ENCODE measurements at places on chromosomes 12 and 14.
A peak's percentile ranks its signal among the peaks of the same experiment; 100 is the strongest.

DNA sequence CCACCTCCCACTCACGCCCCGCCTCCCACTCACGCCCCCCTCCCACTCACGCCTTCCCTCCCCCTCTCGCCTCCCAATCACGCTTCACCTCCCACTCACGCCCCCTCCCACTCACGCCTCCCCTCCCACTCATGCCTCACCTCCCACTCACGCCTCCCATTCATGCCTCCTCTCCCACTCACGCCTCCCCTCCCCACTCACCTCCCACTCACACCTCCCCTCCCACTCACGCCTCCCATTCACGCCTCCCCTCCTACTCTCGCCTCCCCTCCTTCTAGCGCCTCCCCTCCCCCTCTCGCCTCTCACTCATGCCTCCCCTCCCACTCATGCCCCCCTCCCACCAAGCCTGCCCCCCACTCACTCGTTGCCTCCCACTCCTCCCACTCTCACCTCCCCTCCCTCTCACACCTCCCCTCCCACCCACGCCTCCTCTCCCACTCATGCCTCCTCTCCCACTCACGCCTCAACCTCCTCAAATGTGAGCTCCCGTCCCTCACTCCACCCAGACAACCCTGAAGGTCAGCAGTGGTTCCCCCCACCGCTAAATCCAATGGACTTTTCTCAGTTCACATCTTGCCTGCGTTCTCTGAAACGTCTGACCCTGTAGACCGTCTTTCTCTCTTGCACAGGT lies 39.8 kb downstream of the TMEM63C start:
- no peak for DNase-seq

DNA sequence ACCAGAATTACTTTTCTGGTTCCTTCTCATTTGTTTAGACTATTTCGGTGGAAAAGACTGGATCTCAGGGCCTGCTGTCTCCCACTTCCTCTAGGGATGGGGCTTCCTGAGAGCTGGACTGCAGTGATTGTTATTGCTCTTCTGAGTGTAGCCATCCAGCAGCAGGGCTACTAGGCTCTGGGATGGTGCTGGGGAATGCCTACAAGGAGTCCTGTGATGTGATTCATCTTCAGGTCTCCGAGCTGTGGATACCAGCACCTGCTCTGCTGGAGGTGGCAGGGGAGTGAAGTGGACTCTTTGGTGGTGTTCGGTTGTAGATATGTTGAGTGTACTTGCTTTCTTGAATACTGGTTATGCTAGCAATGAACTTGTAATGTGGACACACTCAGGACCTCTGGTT lies 42.7 kb downstream of the AEBP2 start:
- no peak for DNase-seq

- DNase-seq = no peak
Observed at GRCh38 chr14:56708704-56709103, 101.6 kb downstream of the OTX2 start.

DNA sequence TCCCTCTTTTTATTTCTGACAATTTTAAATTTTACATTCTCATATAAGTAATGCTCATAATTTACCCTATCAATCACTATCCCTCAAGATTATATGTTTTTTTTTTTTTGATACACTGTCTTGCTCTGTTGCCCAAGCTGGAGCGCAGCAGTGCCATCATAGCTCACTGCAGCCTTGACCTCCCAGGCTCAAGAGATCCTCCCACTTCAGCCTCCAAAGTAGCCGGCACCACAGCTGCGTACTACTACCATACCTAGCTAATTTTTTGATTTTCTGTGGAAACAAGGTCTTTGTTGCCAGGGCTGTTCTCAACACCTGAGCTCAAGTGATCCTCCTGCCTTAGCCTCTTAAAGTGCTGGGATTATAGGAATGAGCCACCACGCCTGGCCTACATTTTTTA lies 4.4 kb downstream of the DUSP16 start:
- DNase-seq = no peak

- DNase-seq = peak; percentile 98
Observed at GRCh38 chr12:124754949-124755800, 108.5 kb downstream of the SCARB1 start.

- no peak for DNase-seq
Observed at GRCh38 chr12:94851396-94852028, 152.0 kb downstream of the NDUFA12 start.

- DNase-seq = no peak
Observed at GRCh38 chr14:50839048-50839447, 8.1 kb upstream of the NIN start.

GRCh38 chr12:109193896-109194295 lies 77.5 kb downstream of the ACACB start:
- DNase-seq = no peak

GRCh38 chr12:41304526-41304925 lies 116.4 kb downstream of the PDZRN4 start:
- no peak for DNase-seq

GRCh38 chr14:23364164-23365035 lies 572 bp downstream of the EFS start:
- no peak for DNase-seq

GRCh38 chr14:102975662-102976061 lies 53.2 kb downstream of the AMN start:
- no peak for DNase-seq

DNA sequence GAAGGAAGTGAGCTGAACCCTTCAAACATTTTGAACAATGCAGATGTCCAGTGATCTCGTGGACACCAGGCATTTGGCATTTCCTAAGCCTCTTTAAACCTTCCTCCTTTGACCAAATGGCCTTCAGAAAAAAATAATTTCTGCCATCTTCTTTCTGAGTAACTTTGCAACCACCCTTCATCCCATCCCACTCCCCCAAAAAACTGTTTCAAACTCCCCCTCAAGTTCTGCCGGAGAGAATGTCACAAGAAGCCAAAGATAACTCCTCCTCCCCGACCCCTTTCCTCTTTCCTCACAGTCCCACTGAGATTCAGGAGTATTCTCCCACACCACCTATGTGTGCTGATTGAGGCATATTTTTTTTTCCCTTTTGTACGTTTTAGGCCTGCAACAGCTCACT lies 1.7 kb downstream of the KSR2 start:
- DNase-seq = no peak

DNA sequence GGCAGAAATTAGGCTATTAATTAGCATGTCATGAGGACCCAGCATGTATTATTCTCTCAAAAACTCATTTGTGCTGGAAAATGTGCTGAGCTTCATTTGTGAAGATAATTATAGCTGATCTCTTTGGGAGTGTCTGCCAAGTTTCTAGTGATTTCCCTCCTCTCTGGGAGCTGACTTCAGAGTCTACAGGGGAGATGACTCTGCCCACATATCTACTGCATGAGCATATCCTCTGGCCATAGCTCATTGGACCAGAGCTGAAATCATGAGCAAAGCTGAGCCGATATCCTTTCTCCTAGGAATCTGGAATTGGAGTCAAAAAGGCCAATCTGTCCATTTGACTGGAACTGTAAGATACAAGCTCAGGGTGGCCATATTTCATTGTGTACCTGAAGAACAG lies 5.9 kb downstream of the CCDC198 start:
- DNase-seq = no peak

- DNase-seq = no peak
Observed at GRCh38 chr14:64221391-64222003, 72.7 kb downstream of the ESR2 start.

GRCh38 chr14:85444635-85445034 lies 85.3 kb upstream of the FLRT2 start:
- peak; percentile 68 for DNase-seq

DNA sequence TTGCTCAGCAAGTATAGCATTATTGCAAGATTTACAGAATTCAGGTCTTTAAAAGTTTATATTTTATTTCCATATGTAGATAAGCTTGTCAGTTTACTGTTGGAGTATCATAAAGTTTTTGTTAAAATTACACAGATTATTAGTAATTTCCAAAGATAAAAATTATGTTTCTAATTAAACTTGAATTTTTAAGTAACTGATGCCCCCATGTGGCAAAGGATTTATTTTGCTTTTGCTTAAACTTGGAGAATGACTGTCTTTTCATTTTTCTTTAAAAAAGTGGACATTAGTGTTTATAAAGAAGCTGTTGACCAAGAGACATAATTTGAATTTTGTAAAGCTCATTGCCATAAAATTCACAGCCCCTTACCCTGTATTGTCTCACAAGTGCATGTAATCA lies 45.8 kb downstream of the ETNK1 start:
- DNase-seq = no peak

GRCh38 chr12:78719721-78720120 lies 144.9 kb upstream of the SYT1 start:
- DNase-seq = no peak

- DNase-seq = no peak
Observed at GRCh38 chr12:5384015-5384414, 47.9 kb upstream of the NTF3 start.

- DNase-seq = no peak
Observed at GRCh38 chr14:103724116-103724515, 8.5 kb downstream of the ZFYVE21 start.

DNA sequence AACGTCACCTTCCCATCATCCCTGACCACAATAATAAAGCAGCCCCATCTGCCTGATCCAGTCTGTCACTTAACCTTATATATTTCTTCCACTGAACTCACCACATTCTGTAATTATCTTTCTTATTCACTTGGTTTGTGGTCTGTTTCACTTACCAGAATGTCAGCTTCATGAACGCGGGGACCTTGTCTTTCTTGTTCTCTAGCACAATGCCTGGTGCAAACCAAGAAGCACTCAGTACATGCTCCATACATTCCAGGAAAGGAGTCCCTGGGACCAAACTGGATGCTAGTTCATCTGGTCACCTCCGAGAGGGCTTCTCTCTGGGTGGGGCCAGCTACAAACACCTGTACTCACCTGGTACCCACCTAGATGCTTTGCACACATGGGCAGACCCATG lies 17.4 kb upstream of the ANKRD33 start:
- no peak for DNase-seq

- DNase-seq = no peak
Observed at GRCh38 chr12:88298761-88299242, 156.7 kb downstream of the TMTC3 start.

GRCh38 chr14:39499514-39499913 lies 67.3 kb upstream of the FBXO33 start:
- no peak for DNase-seq

DNA sequence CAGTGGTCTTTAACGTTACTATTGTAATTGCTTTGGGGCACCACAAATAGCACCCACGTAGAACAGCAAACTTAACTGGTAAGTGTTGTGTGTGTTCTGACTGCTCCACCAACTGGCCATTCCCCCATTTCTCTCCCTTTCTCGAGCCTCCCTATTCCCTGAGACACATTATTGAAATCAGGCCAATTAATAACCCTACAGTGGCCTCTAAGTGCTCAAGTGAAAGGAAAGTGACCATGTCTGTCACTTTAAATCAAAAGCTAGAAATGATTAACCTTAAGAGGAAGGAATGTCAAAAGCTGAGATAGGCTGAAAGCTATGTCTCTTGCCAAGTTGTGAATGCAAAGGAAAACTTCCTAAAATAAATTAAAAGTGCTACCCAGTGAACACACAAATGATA lies 22.3 kb downstream of the PPP1R13B start:
- DNase-seq = no peak

DNA sequence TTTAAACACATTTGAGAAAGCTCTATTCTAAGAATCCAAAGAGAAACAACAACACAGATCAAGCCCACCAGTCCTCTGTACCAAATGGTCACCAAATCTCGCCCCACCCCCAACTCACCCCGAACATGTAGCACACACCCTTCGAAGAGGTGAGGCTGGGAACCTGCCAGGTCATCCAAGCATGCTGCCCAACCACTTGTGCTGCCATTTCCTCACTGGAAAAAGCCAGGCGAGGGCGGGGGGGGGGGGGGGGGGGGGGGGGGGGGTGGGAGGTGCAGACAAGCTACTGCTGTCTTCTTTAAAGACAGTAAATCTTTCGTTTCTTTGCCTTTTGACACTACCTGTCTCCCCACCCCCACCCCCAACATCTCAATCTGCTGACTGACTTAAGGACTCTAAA lies 59.9 kb downstream of the SETD3 start:
- DNase-seq = no peak

All from Kasumi-1 (cell line).